Brain (organoid and tissue), 16 donors: ENCODE measurements at places on chromosomes 16 and 17. TPM values are rescaled to one million over a fixed set of nuclear protein-coding genes. Genes with fewer than 3 reads are reported as not detected.

ZSCAN10 gene
- not detected for polyA plus RNA-seq

CALB2 gene
- polyA plus RNA-seq: 308 TPM

CRYBA1 gene
- not detected for polyA plus RNA-seq

SMURF2 gene
- polyA plus RNA-seq: 9.9 TPM

KRTAP1-5 gene
- polyA plus RNA-seq: not detected

SCGB1C2 gene
- not detected for polyA plus RNA-seq

TMC8 gene
- polyA plus RNA-seq: 0.92 TPM

CUEDC1 gene
- 97.8 TPM for polyA plus RNA-seq

KRT33B gene
- polyA plus RNA-seq: not detected

CLDN9 gene
- 16.3 TPM for polyA plus RNA-seq

CNGB1 gene
- 17.1 TPM for polyA plus RNA-seq

NOB1 gene
- polyA plus RNA-seq: 41.4 TPM

MT4 gene
- not detected for polyA plus RNA-seq

SYT17 gene
- polyA plus RNA-seq: 8.2 TPM

CEP112 gene
- 2.4 TPM for polyA plus RNA-seq

SNAI3 gene
- polyA plus RNA-seq: 1.2 TPM

PRSS36 gene
- polyA plus RNA-seq: 0.92 TPM

CDK5R1 gene
- 71.1 TPM for polyA plus RNA-seq

ATAD5 gene
- 0.56 TPM for polyA plus RNA-seq

PRR35 gene
- polyA plus RNA-seq: not detected

COL1A1 gene
- polyA plus RNA-seq: 11.2 TPM

GRAPL gene
- not detected for polyA plus RNA-seq

ZDHHC1 gene
- polyA plus RNA-seq: 10.6 TPM

OR1A1 gene
- not detected for polyA plus RNA-seq

TNFSF13 gene
- 17.3 TPM for polyA plus RNA-seq

PALB2 gene
- 5.4 TPM for polyA plus RNA-seq

KRT31 gene
- polyA plus RNA-seq: 0.81 TPM

HSPB9 gene
- polyA plus RNA-seq: 0.54 TPM

NACA2 gene
- not detected for polyA plus RNA-seq

P3H4 gene
- polyA plus RNA-seq: 9.0 TPM

TRPV2 gene
- 7.8 TPM for polyA plus RNA-seq

TVP23B gene
- 19.0 TPM for polyA plus RNA-seq
